ENCODE measurements at places on chromosomes 2 and 18. TPM values are rescaled to one million over a fixed set of nuclear protein-coding genes. Genes with fewer than 3 reads are reported as not detected.

- DNase-seq = no peak
Measured at GRCh38 chr18:41923446-41923845, 31.6 kb upstream of the PIK3C3 start.

DNA sequence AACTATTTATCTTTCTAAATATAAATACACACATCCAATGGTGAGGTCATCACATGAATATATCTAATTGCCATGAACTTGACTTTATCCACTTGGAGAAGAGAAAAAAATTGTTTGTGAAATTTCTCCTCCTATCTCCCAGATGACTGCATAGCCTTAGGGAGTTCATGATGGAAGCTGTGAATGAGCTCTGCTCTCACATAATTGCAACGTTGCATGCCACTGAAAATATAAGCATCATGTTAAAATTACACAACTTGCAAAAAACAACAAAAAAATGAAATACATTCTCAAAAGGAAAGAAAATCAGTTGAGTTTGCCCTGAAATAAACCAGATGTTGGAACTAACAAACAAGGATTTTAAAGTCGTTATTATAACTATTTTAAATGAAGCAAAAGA is 50.6 kb upstream of the OSR1 start:
- no peak for DNase-seq

DNA sequence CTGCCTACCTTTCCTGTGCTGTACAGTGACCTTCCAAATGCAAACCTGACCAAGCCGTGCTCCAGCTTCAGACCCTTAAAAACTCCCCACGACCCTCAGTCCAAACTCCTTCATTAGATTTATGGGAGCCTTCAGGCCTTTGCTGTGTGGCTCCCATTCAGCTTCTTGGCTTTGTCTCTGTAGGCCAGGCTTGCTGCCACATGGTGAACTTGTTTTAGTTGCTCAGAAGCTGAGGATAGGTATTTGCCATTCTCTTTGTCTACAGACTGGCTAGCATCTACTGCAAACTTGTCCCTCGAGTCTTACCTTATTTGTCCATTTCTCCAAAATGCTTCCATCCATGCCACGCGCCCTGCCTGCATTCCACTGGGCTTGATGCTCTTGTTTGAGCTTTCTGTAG is 49.1 kb downstream of the SOX11 start:
- no peak for DNase-seq

GRCh38 chr18:57110290-57110689 is 36.6 kb upstream of the BOD1L2 start:
- no peak for DNase-seq

FABP1 gene
- not detected for total RNA-seq

PSMA8 gene
- total RNA-seq = not detected

Data from glutamatergic neuron (in vitro differentiated cells).